ENCODE measurements at places on chromosomes 4 and X. TPM values are rescaled to one million over a fixed set of nuclear protein-coding genes. Genes with fewer than 3 reads are reported as not detected.

RGN gene
- total RNA-seq, result not detected

GRCh38 chrX:74923942-74924448 is 1.3 kb downstream of the NEXMIF start:
- peaks cover 9% of the 10 kb centered on the region for H3K4me1 ChIP-seq
- peak; percentile 6 for DNase-seq
- H3K4me3 ChIP-seq, result peak overlapping the region; percentile 83
- peaks cover 20% of the 10 kb centered on the region for H3K27me3 ChIP-seq

CLDN2 gene
- not detected for total RNA-seq

DNA sequence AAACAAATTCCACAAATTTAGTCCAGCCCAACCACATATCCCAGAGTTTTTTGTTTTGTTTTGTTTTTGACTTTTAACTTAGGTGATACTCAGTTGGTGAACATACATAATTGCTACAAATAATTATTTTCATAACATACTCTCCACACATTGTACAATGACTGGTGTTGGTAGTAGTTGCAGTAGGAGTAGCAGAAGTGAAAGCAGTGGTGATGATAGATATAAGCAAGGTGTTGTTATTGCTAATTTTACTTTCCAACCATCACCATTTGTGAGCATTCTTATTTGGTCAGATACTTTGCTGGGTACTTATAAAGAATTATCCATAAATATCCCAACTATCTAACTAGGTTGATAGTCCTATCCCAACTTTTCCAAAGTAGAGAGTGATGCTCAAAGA is 47.3 kb downstream of the ARHGAP24 start:
- no peak for DNase-seq
- no peaks in the 10 kb centered on the region for H3K4me1 ChIP-seq
- H3K27ac ChIP-seq, result no peak overlapping the region
- no peaks in the 10 kb centered on the region for H3K36me3 ChIP-seq
- no peaks in the 10 kb centered on the region for H3K27me3 ChIP-seq
- H3K4me3 ChIP-seq, result no peak overlapping the region

- H3K27me3 ChIP-seq, result no peaks in the 10 kb centered on the region
- no peaks in the 10 kb centered on the region for H3K36me3 ChIP-seq
- H3K4me1 ChIP-seq, result no peaks in the 10 kb centered on the region
Measured at GRCh38 chr4:129327637-129328036, 231.7 kb downstream of the C4orf33 start.

- no peak overlapping the region for H3K27ac ChIP-seq
- no peaks in the 10 kb centered on the region for H3K36me3 ChIP-seq
- no peak for DNase-seq
- H3K27me3 ChIP-seq, result no peaks in the 10 kb centered on the region
- no peak overlapping the region for H3K4me3 ChIP-seq
Measured at GRCh38 chr4:65559270-65559669, 111.0 kb downstream of the EPHA5 start.

DNA sequence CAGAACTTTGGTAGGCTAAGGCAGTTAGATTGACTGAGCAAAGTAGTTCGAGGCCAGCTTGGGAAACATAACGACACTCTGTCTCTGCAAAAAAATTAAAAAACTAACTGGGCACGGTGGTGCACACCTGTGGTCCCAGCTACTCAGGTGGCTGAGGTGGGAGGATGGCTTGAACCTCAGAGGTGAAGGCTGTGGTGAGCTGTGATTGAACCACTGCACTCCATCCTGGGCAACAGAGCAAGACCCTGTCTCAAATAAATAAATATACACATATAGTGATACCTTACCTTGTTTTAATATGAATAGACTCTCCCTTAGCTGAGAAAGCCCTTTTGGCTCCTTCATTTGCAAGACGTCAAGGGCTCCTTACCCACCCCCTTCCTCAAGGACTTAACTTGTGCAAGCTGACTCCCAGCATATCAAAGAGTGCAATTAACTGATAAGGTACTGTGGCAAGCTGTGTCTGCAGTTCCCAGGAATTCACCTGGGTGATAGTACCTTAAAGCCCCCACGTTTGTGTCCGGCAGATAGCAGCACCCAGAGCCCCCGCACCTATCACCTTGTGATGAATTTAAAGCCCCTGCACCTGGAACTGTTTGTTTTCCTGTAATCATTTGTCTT is 655.6 kb upstream of the GALNTL6 start:
- no peak overlapping the region for H3K27ac ChIP-seq
- H3K36me3 ChIP-seq, result no peaks in the 10 kb centered on the region
- no peaks in the 10 kb centered on the region for H3K27me3 ChIP-seq
- H3K4me1 ChIP-seq, result no peaks in the 10 kb centered on the region

DNA sequence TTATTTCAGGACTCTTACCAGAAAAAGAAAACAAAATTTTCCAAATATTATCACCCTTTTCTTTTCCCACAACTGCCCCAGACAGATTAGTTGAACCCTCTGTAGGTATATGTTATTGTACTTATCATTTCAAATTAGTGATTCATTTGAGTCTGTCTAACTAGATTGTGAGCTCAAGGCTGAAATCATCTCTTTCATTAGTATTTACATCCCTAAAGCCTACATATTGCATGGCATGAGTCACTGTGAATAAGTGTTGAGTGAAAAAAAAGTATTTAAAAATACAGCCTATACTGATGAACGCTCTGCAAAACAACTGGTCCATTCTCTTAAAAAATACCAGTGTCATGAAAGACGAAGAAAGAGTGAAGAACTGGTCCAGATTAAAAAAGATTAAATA is 3.9 kb downstream of the PAGE3 start:
- H3K27me3 ChIP-seq, result no peaks in the 10 kb centered on the region
- H3K4me3 ChIP-seq, result no peak overlapping the region
- H3K27ac ChIP-seq, result no peak overlapping the region

ARSJ gene
- not detected for total RNA-seq

GRCh38 chrX:150213481-150214030 is 149.6 kb upstream of the MAMLD1 start:
- no peak for DNase-seq
- no peak overlapping the region for H3K27ac ChIP-seq
- H3K4me3 ChIP-seq, result no peak overlapping the region
- no peaks in the 10 kb centered on the region for H3K4me1 ChIP-seq
- H3K27me3 ChIP-seq, result peaks cover 3% of the 10 kb centered on the region
- H3K36me3 ChIP-seq, result no peaks in the 10 kb centered on the region

DNA sequence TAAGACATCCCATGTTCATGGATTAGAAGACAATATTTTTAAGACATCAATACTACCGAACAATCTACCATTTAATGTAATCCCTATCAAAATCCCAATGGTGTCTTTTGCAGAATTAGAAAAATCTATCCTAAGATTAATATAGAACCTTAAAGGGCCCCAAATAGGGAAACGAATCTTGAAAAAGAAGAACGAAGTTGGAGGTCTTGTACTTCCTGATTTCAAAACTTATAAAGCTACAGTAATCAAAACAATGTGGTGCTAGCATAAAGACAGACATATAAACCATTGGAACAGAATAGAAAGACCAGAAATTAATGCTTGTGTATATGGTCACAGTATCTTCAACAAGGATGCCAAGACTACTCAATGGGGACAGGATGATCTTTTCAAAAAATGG is 42.0 kb downstream of the CENPE start:
- no peak for DNase-seq
- no peaks in the 10 kb centered on the region for H3K27me3 ChIP-seq
- peaks cover 72% of the 10 kb centered on the region for H3K36me3 ChIP-seq
- H3K4me3 ChIP-seq, result no peak overlapping the region

PABPC1L2B gene
- total RNA-seq, result not detected

DNA sequence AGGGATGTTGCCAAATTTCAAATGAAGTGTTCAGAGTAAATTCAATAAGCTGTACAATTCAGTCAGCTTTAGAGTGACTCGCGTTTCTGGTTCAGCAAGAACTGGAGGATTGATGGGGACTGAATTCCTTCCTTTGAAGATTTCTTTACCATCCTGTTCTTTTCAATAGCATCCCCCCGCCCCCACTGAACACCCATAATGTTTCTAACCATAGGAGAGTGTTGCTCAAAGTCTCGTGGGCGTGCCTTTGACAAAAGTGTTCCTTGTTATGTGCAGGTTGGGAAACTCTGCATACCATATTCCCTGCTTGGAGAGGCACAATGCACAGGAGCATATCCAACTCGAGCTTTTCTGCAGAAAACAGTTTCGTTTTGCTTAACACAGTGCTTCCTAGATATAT is 323.5 kb upstream of the CASK start:
- H3K27me3 ChIP-seq, result no peaks in the 10 kb centered on the region
- no peaks in the 10 kb centered on the region for H3K36me3 ChIP-seq
- no peaks in the 10 kb centered on the region for H3K4me1 ChIP-seq
